EH (cell line): ENCODE measurements at places on chromosomes 7 and 10.

- no peak for DNase-seq
These were observed 49.0 kb upstream of the NPS start for GRCh38 chr10:127500127-127500526.

- DNase-seq, result no peak
These were observed 7.3 kb upstream of the FOXL3 start for GRCh38 chr7:282621-283020.

DNA sequence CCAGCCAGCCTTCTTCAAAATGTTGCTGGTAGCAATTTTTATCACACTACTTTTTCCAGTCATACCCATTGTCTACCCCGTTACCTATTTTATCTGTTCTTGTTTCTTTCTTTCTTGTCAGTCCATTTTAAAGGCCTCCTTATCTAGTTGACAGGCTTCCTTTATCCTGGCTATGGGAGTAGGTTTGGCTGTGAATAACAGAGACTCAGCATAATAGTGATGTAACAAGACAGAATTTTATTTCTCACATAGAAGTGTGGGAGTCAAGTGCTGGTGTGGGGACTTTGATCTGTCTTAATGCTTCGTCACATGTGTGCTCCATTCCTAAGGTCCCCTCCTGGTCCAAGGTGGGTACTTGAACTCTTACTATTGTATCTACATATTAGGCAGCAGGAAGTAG, 283.6 kb downstream of the EXOC4 start:
- DNase-seq, result no peak

- DNase-seq, result no peak
These were observed 69.1 kb downstream of the SLIT1 start for GRCh38 chr10:97116462-97117162.

DNA sequence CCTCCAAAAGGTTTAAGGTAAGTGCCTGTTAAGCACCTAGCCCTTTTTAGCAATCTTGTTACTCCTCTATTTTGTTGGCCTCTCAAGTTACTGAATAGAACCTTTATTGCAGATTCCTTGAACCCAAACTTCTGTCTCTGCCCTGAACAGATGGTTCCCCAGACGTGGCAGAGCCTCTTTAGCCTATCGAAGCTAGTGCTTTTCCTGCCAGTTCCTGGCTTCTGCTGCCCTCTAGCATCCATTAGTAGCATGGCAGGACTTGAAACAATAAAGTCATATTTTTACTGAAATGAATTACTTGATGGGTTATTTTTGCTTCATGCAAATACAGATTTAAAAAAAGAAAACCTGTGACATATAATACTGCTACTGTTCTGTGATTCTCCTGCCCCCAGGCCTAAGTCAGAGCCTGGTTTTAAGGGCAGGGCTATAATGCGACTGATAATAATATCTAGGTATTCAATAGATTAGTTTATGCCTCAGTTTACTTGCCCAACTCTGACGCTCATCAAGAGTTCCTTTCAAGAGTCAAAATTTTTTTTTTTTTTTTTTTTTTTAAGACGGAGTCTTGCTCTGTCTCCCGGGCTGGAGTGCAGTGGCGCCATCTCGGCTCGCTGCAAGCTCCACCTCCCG, 84.3 kb upstream of the PHF14 start:
- DNase-seq, result peak; percentile 39

DNA sequence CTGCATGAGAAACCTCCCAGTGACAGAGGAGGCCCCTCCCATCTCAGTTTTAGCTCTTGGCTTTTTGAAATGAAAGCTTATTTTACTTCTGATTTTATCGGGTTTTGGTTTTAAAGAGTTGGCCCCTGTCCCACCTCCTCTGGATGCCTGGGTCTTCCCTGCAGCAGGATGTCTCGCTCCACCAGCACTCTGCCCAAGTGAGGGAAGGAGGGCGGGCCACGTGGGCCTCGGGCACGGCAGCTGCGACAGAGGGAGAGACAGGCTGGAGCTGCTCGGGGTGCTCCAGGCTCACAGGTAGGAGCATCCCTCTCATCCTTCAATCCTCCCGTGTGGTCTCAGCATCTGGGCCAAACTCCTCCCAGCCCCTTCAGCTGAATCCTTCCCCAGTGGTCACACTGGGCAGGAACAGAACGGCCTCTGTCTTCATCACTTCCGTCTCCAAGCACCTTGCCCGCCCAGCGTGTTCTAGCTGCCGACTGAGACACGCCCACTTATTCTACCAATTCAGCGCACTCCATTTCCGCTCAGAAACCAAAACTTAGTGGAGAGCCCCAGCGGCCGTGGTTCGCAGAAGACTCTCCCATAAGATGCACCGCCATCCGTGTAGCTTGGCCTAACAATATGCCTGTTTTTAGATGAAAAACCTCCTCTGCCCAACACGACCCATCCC, 222.9 kb downstream of the GLRX3 start:
- no peak for DNase-seq

DNA sequence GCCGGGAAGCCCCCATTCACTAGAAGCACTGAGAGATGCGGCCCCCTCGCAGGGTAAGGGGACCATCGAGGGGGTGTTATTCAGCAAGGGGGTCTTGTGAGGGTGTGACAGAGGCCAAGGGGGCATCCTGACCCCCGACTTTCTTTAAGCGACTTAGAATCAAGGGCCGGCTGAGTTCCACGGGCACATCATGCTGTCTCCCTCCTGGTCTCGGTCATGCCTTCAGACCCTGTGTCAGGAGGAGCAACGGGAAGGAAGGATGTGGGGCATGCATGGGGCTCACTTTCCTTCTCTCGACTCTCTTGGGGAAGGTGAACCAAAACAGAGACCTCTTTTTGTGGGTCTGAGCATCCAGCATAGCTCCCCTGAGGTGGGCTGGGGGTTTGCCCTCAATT, 2.5 kb downstream of the ACSL5 start:
- DNase-seq, result no peak

DNA sequence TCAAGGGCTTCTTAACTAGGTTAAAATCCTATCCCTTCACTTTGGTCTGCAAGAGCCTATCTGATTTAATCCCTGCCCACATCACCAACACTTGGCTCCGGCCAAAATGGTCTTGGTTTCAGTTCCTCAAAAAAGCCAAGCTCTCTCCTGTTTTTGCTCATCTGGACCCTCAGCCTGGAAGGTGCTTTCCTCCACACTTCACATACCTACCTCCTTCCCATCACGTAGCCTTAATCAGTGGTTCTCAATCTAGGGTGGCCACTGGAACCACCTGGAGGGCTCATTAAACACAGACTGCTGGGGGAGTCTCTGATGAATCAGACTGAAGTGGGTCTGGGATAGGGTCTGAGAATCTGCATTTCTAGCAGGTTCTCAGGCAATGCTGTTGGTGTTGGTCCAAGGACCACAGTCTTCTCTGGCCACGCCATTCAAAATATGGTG, 227.0 kb upstream of the AOAH start:
- no peak for DNase-seq

DNA sequence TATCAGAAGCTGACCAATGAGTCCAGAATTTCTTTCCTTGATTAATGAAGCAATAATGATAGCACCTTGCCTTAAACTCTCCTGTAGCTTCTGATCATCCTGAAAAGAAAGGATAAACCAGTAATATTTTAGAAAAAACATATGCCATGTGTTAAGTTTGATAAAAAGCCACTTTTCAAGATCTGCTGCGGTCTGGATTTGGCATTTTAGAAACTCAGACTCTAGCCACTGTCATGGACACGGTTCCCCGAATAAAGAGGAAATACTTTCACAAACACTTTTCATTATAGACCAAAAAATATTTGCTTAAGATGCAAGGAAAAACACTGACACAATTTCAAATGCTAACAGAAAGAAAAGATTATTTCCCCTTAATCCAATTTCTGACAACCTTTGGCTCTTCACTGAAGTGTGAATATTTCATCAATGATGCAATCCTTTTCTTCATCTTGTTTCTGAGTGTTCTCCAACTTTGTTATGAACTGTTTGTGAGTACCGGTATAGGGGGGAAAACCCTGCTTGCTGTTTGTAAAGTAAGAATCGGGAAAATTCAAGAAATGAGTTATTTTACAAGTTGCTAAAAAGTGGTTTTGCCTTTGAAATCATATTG, 329.5 kb downstream of the CRPPA start:
- no peak for DNase-seq

DNA sequence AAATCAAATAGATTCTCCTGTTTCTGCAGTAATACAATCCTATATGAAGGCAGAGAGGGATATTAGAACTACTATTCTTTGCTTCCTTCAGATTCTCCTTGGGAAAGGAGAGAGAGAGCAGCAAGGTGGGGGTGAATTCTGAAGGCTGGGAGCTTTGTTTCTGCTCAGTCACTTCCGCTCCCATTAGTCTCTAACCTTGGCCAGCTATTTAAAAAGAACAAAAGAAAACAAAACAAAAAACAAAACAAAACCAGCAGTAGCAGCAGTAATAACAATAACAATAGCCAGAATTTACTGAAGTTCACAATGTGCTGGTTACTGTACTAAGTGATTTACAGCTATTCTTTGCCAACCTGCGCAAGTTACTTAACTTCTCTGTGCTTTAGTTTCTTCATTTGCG, 9.9 kb downstream of the GPR85 start:
- DNase-seq, result no peak

DNA sequence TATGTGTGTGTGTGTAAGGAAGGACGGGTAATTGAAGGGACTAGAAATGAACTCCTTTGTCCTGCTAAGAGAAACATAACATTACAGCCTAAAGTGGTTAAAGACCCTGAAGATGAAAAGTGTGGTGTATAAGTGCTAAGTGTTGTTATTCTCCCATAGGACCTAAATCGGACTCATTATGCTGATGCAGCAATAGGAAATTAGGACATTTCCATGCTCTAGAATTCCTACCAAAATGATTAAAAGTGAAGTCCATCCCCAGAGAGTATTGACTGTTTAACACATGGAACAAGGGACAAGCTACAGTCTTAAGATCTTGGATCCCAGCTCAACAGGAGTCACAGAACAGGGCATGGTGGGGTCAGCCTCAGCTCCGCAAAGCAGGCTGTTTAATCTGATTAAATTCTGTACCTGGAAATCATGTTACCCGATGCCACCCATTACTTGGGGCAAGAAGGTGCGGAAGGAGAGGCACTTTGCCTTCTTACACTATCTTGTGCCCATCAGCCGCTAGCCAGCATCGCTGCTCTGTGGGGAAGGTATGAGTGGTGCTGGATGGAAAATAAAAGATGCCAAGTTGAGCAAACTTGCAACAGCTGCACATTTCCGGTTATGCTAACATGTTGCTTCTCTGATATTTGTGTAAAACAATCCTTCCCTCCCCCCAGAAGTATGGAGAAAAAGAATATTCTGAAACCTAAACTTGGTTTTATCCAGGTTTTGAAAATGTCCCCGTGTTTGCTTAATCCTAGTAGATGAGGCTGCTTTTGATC, 100.5 kb downstream of the CREB5 start:
- no peak for DNase-seq

DNA sequence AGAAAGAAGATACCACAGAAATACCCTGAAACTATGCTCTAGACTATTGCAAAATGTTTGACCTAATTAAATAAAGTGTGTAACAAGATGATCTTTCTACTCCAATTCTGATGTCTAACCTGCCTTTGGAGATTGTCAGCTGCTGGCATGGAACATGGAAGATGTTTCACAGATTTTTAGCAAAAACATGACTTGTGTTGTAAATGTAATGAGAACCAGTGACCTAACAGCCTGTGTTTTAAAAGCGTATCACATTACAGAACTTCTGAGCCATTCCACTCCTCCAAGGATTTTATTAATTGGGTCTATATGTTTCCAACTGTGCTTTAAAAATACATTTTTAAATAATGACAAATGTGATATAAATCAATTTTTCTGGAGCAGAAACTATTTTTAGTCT, 526.3 kb upstream of the SEMA3D start:
- DNase-seq, result no peak

DNA sequence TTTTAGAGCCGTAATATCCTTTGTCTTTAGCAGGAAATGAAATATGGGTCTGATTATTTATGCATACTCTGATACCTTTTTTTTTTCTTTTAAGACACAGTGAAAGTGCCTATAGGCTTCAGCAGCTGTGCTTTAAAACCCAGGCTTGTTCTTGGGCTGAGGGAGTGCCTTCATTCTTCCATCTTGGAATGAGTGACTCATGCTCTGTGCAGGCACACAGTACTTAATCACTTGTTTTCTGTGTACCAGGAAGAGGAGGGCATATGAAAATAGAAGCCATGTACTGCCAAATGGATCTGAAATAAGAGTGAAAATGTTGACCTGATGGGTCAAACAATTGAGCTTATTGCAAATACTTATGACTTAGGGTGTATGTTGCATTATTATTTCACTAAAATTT, 12.0 kb downstream of the INPP5F start:
- DNase-seq, result peak; percentile 88

DNA sequence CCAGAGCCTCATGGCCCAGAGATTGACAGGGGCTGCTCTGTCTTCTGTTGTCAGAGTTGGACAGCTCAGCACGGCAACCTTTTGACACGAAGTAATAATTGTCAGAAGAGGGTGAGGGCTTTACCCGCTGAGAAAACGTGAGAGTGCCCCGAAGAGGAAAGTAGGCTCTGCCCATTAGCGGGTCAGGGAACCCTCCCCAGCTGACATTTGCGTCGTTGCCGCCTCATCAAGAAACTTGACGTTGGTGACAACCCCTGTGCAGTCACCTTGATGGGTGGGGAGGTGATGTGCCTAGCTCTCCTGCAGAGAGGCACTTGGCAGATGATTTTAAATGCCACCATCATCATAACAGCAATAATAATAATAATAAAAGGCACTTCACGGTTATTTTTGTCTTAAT, 202.1 kb downstream of the USP6NL start:
- no peak for DNase-seq

DNA sequence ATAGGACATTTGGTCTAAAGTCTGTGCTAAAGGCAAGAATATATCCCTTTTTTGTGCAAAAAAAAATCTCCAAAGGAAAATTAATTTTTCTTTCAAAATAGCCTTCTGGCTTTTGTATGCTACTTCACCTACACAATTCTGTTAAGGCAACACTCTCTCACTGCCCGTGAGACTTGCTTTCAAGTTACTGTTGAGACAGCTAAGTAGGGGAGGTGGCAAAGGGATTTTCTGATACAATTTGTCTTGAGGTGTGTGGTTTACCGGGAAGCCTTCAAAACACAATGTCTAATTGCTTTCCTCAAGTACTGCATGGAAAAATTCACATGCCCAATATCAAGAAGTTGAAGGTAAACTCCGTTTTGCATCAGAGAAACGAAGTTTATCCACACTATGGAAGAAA, 50.8 kb upstream of the RSU1 start:
- DNase-seq, result no peak

DNA sequence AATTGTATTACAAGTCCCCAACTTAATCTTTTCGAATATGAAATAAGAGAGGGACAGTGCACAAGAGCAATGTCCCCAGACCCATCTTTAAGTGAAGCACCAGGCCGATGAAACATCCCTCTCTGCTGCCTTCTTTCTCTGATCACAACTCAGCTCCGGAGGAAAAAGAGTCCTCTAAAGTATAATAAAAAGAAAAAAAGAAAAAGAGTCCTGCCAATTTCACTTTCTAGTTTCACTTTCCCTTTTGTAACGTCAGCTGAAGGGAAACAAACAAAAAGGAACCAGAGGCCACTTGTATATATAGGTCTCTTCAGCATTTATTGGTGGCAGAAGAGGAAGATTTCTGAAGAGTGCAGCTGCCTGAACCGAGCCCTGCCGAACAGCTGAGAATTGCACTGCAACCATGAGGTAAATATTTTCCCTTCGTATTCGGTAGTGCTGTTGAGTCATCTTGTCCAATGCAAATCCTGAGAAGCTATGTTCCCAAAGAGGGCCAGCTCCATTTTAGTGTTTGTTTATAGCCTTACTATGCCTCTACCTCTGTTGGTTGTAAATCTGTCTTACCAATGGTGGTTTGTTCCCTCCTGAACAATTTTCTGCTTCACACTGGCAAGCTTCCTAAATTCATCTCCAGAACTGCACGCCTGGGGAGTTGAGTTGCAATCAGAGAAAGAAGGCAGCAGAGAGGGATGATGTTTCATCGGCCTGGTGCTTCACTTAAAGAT, at the start of gene IFIT2:
TSS of gene IFIT2 (plus strand) at position 326 of the 725 bp plus-strand sequence. CDS start at position 404, 78 bp downstream.
- DNase-seq, result peak; percentile 79
